Spinal cord (tissue), 10 donors: ENCODE measurements at places on chromosomes 2 and 18.

DNA sequence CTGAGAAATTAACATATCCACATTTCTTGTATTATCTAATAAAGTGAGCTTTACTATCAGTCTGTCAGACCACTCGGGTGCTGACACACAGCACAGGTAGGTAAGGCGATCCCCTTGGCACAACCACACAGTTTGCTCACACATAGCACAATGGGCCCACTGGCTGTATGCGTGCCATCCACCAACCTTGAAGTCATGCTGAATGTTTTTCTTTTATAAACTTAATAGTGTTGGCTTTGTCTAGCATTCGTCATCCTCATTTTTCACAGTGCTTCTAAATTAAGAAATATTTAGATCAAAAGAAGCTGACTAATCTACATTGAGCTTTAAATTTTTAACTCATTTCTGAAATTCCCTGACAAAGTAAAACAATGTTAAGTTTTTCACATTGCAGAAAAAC, 50.0 kb upstream of the PAPOLG start:
- no peak for DNase-seq

- no peak for DNase-seq
These were observed 14.5 kb downstream of the CYP26B1 start for GRCh38 chr2:72132981-72133720.

DNA sequence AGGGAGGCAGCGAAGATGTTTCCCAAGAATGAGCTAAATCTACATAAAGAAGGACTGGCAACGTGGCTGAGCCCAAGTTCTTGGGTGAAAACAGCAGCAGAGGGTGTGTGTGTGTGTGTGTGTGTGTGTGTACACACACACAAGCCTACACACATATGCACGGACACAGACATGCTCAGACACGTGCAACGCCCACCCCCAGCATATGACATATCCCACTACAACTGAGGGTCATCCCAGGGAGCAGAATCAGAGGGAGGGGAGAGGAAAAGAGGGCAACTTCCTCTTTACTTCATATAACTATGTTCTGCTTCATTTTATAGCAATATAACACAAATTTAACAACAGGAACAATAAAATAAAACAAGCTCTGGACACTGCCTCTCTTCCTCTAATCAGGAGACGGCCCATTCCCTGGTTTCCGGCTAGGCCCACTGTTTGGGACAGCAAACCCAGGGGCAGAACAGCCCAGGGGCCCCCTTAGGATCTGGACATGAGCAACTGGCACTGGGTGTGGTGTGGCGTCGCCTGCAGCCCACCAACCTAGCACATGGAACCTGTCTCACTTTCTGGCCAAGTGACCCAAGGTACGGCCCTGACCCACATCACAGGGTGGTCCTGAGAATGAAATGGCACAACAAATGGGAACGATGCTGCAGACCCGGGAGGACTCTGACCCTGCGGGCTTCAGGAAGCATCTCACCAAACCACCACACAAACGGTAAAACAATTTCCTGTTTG, 25.0 kb downstream of the FAM178B start:
- DNase-seq = no peak

DNA sequence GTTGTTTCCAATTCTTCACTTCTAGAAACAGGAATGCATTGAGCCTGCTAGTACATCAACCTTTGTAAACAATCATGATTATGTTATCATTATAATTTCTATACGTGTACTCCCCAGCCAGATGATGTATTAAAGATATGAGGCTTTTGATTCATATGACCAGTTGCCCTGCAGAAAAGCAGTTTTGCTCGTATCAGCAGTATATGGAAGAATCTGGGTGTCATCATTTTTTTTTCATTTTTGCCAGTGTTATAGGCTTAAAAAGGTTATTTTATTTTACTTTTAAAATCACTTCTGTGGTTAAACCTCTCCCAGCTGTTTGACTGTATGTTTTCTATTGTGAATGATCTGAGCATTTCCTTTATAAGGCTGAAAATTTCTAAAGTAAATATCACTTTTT, 471.8 kb upstream of the NRP2 start:
- DNase-seq = no peak

DNA sequence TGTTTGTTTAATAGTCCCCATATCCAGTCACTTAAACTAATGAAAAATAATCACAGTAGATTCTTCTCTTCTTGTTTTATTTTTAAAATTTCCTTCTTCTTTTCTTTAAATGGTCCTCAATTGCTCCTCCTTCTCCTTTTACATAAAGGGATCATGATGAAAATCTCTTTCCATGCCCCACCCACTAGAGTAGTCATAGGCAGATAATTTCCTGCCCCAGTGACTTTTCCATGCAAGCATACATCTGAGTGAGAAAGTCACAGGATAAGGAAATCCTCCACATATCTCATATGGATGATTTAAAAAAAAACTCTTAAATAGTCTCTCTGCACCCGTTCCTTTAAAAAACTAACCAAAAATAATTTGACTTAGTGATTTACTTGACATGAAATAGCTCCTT, 552.3 kb upstream of the SETBP1 start:
- DNase-seq = no peak

GRCh38 chr2:48600204-48600813, 17.3 kb upstream of the GTF2A1L start:
- peak; percentile 94 for DNase-seq
